Stimulated activated CD4-positive, alpha-beta T cell treated with anti-CD3 and anti-CD28 coated beads, TNF-alpha, amount 100 ng/mL, for 4 hours (primary cell): ENCODE measurements at places on chromosomes 13 and 19.

GRCh38 chr13:23470790-23471614 is 37.5 kb upstream of the SACS start:
- DNase-seq = no peak

DNA sequence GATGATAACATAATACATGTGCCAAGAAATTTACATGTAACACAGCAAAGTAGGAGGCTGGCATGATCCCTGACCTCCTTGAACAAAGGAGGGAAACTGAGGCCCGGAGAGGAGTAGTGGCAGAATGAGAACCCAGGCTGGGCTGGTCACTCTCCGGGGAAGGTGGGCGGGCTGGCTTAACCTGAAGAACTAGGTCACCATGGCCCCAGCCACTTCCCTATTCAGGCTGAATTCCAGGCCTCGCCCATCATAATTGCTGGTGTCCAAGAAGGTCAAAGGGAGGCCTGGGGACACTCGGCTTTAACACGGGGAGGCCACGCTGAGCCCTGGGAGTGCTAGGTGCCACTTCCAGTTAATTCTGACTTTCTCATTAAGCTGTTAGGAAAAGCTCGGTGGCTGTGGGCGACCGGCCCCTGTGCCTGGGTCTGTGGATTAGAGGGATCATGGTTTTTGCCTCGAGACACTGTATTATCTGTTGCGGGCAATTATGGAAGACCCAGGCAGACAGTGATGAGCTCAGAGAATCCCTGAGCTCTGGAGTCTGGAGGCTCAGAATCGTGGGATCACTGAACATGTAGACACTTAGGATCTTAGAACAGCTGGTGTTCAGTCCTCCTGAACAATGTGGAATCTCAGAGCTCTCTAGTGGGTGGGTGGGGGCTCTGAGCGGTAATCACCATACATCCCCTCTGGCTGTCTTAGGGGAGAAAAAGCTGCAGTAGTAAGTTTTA is 5.0 kb upstream of the TINCR start:
- no peak for DNase-seq

- no peak for DNase-seq
Observed at GRCh38 chr19:35110974-35111373, 4.6 kb upstream of the FXYD3 start.

DNA sequence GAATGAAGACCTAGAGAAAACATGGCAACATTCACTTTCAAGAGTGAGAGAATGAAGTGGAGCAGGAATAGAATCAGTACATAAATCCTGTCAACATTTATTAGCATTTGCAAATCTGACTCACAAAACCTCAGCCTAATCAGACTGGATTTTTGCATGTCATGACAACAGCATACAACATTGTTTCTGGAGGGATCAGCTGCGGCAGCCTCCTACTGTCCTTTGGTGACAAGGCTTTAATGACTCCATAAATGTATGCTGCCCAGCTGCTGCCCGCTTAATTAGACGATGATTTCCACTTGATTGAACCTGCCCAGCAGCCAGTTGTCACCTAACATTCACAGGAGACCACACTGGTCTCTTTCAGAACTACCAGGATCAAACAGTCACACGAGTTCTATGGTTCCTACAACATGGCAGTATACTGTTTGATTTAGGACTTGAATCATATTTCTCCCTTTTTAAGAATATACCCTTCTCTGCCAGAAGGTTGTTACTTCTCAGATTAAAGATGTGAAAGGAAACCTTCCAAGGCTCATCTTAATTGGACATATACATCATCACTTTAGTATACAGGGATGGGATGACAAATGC is 9.3 kb downstream of the EBPL start:
- no peak for DNase-seq

- DNase-seq = no peak
Observed at GRCh38 chr19:1828279-1829238, 16.5 kb upstream of the ATP8B3 start.

- DNase-seq = no peak
Observed at GRCh38 chr19:12314553-12314952, 18.9 kb downstream of the ZNF563 start.

GRCh38 chr13:111253365-111253872 is 67.0 kb upstream of the TEX29 start:
- no peak for DNase-seq

GRCh38 chr13:66681403-66681802 is 548.7 kb downstream of the PCDH9 start:
- no peak for DNase-seq

- no peak for DNase-seq
Observed at GRCh38 chr19:47406711-47407416, 12.5 kb downstream of the MEIS3 start.

DNA sequence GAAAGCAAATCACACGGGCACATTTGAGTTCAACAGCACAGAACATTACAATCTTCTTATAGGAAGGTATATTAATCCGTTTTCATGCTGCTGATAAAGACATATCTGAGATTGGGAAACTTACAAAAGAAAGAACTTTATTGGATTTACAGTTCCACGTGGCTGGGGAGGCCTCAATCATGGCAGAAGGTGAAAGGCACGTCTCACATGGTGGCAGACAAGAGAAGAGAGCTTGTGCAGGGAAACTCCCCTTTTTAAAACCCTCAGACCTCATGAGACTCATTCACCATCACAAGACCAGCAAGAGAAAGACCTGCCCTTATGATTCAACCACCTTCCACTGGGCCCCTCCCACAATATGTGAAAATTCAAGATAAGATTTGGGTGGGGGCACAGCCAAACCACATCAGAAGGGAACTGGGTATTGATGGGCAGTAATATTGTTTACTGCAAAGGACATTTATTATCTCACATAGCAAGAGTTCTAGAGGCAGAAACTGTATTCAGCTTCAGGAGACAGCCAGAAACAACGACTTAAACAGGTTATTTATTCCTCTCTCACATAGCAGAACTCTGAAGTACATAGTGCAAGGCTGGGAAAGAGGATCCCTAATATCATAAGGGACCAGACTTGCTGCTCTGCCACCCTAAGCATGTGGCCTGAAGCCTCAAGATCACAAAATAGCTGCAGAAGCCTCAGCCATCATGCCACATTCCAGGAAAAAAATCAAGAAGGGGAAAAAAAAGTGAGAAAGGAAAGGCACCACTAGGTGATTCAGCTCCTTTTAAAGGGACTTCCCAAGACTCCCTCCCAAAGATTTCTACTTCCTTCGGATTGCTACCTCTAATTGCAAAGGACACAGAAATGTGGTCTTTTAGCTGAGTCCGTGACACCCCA is 23.1 kb downstream of the FXYD5 start:
- no peak for DNase-seq

DNA sequence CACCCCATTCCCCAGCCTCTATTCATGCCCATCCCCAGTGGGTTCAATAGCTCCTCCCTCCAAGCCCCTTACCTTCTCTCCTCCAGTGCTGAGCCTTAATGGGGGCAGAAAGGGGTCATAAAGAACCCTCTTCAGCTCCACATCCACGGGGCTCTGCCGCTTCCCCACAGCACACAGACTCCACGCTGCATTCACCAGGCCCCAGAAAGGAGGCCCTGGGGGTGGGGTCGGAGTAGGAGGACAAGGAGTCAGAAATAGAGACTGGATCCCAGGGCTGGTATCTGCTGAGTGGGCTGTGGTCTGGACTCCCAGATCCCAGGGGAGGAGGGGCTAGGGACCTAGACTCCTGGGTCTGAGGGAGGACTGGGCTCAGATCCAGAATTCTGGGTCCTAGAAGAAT is 1.6 kb downstream of the CA11 start:
- no peak for DNase-seq

DNA sequence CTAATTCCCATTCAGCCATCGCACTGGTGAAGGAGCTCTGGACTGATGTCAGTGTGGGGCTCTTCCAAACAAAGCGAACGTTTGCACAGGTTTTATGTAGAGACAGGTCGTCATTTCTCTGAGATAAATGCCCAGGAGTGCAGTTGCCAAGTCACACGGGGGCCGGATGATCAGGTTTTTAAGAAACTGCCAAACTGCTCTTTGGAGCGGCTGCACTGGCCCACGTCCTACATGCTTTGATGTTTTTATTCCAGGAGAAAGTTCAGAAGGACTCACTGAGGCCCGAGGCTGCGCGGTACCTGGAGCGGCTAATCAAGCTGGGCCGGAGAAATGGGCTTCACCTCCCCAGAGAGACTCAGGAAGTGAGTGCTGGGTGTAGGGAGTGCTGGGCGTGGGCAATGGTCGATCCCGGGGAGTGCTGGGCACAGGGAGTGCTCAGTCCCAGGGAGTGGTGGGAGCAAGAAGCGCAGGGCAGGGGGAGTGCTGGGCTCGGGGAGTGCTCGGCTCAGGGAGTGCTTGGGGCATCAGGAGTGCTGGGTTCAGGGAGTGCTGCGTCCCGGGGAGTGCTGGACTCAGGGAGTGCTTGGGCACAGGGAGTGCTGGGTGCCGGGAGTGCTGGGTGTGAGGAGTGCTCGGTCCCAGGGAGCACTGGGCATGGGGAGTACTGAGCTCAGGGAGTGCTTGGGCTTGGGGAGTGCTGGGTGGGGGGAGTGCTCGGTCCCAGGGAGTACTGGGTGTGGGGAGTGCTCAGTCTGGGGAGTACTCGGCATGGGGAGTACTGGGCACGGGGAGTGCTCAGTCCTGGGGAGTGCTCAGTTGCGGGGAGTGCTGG is 10.7 kb downstream of the THOP1 start:
- no peak for DNase-seq

GRCh38 chr13:46721054-46721453 is 75.9 kb downstream of the ESD start:
- DNase-seq = peak; percentile 13

DNA sequence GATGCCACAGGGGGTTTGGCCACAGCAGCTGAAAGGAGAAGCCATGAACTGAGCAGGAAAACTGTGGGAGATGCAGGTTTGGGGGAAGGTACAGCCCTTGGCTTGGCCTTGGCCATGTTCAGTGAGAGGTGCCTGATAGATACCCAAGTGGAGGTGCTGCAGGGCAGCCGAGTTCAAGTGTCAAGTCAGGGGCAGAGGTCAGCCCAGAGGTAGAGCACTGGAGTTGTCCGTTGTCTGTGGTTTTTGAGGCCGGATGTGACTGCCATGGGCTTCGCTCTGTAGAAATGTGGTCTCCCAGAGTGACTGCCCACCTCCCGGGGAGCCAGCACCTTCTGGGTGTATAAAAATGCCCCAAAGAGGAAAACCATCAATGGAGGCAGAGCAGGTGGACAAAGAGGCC is 65.3 kb downstream of the DPF1 start:
- no peak for DNase-seq

DNA sequence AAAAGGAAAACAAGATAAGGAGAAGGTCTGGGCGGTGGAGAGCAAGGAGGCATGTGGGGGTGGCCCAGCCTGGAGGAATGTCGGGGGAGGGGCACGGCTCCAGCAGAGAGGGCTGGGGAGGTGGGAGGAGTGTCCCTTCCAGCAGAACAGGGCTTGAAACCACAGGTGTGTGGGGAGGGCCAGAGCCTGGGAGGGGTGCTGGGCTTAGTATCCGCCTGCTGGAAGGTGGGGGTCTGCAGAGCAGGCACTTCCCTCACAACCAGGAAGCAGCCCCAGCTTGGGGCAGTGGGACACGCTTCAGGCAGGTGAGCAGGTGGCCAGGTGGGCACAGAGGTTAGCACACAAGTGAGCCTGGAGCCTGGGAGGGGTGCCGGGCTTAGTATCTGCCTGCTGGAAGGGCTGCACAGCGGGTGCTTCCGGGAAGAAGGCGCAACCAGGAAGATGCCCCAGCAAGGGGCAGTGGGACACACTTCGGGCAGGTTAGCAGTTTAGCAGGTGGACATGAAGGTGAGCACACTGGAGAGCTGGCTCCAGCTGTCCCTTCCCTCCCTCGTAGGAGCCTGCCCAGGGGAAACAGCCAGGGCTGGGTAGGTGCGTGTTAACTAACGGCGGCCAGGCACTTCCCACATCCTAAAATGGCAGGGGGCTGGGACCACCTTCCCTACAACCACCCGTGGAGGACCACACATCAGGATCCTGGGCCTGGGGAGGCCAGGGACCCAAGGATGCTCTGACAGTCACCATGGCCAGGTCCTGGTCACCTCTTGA is 3.0 kb downstream of the GAS6 start:
- DNase-seq = no peak

DNA sequence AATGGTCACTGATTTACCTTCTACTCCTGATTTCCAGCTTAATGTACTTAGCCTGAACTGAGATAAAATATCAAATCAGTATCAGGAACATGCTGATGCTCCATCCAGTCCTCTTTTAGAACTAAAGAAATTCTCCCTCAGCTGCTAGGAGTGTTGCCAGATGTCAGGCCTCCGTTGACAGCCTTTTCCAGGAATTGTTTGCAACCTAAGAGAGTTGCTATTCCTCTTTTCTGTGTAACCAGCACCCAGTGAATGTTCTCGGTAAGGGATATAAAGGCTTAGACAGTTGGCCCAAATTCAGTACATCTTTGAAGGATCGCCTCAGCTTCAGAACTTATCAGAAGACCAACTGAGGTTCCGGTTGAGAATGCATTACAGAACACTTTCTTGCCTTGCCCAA is 559.0 kb downstream of the PCDH17 start:
- no peak for DNase-seq

DNA sequence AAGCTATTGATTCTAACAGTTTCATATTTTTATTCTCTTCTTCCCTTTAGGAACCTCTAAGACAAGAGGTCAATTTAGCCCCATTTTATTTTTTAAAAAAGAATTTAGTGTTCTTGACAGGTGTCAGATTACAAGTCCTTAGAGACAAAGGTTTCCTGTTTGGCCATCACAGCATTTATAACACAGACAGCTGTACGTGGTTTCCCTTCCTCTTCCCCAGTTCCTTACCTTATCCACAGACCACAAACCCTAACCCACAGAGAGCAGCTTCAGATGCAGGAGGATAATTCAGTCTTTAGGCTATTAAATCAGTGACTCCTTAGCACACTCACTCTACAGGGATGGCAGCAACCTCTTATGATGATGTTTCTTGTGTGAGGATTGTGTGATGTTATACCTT is 1210.1 kb downstream of the DIAPH3 start:
- no peak for DNase-seq

DNA sequence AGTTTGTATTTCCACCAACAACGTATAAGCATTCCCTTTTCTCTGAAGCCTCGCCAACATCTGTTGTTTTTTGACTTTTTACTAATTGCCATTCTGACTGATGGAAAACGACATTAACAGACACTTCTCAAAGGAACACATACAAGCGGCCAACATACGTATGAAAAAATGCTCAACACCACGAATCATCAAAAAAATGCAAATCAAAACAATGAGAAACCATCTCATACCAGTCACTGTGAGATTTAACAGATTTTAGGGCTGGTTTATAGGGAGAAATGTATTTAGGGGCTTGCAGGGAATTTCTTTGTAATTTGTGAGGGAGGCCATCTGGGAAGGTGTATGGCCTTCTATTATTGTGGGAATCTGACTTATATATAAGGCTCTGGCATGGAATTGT is 2.8 kb upstream of the DZIP1 start:
- no peak for DNase-seq

- no peak for DNase-seq
Observed at GRCh38 chr19:43476606-43477005, 11.2 kb upstream of the LYPD3 start.

DNA sequence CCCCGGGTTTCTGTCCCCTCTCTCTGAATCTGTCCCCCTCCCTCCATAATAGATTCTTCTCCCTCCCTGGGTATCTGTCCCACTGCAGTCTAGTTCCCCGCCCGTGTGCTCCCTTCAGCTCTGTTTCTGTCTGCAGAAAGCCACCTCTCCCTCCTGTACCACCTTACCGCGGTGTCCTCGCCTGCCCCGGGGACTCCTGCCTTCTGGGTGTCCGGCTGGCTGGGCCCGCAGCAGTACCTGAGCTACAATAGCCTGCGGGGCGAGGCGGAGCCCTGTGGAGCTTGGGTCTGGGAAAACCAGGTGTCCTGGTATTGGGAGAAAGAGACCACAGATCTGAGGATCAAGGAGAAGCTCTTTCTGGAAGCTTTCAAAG is 1.3 kb downstream of the FCGRT start:
- DNase-seq = no peak

GRCh38 chr19:28700176-28700575 is 512.8 kb downstream of the UQCRFS1 start:
- DNase-seq = no peak

GRCh38 chr13:22703601-22704209 is 477.1 kb upstream of the SGCG start:
- no peak for DNase-seq
